Stromal cell of bone marrow (primary cell): ENCODE measurements at places on chromosomes 2 and 18.
A peak's percentile ranks its signal among the peaks of the same experiment; 100 is the strongest.

DNA sequence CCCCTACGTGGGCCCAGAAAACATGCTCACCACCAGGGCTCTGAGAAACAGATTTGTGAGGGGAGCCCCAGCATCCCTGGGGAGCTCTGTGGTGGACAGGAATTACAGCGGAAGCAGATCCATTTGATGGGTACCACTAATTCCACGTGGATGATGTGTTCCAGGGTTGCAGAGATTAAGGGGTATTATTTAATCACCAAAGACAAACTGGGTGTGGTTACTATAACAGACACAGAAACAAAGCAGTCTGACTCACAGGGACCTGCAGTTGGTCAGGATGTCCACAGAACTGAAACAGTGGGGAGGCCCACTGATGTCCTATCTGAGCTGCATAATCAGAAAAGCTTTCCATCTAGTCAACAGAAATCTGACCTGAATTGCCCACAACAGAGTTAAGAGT is 65.8 kb downstream of the PSMG2 start:
- no peak for DNase-seq

GRCh38 chr2:160367887-160368286 is 125.7 kb downstream of the RBMS1 start:
- DNase-seq = peak; percentile 80

GRCh38 chr18:63311118-63312018 is 8.2 kb downstream of the BCL2 start:
- no peak for DNase-seq

DNA sequence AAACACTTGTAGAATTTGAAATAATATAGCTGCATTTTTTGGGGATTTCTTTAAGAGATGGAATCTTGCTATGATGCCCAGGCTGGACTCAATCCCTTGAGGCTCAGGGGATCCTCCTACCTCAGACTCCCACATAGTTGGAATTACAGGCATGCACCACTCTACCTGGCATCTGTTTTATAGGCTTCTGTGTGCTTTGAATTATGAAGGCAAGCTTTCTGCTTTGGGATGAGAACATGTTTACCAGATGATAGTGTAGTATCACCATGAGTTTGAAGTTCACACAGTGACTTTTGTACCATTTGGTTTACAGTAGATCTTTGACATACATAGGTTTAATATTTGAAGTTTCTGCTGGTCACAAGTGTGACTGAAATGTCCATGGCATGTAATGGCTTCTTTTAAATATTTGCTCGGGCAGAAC is 10.7 kb downstream of the CNOT11 start:
- DNase-seq = no peak

- DNase-seq = no peak
These were observed 463.9 kb upstream of the HS6ST1 start for GRCh38 chr2:128782411-128783192.

- DNase-seq = no peak
These were observed 22.0 kb upstream of the SERPINB12 start for GRCh38 chr18:63520053-63520685.

GRCh38 chr2:26649322-26649721 is 8.2 kb upstream of the CIB4 start:
- no peak for DNase-seq

DNA sequence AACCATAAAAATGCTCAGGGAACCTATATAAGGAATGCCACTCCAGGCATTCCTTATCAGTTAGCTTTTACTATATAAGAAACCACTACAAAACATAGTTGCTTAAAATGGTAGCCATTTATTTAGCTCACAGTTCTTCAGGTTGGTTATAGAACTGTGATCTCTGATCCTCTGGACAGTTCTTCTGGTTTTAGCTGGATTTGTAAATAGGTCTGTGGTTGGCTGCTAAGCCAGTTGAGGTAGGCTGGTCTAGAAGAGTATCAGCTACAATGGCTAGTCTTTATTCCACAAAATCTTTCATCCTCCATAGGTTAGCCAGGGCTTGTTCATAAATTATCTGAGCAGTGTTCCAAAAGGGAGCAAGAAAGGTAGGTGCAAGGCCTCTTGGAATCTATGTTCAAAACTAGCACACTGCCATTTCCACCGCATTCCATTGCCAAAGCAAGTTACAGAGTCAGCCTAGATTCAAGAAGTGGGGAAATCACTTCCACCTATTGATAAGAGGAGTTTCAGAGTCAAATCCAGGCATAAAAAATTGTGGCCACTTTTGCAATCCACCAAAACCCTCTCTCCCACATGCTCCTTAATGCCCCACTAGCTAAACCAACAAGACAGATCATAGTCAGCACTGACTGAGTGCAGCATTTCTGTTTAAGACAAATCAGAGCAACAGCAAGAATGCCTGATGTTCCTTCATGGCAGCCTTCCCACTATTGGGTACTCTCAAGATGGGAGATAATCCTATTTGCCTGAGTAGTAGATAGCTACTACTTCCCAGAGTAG is 146.4 kb downstream of the IRS1 start:
- DNase-seq = no peak

DNA sequence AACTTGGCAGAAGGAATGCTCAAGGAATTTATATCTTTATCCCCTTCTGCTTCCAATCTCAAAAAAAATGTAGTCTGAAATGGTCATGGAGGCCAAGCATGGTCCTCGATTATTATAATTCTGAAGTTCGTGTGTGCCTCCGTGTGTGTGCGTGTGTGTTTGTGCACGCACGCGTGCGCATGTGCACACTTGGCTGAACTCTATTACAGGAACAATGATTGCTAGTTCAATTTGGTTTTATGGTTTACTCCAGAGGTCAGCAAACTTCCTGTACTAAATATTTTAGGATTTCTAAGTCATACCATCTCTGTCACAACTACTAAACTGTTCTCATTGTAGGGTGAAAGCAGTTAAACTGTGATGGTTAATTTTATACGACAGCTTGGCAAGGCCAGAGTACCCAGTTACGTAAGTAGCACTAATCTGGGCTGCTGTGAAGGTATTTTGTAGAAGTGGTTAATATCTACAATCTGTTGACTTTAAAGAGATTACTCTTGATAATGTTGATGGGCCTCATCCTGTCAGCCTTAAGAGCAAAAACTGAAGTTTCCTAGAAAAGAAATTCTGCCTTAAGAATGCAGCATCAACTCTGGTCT is 5.8 kb upstream of the MARCHF7 start:
- DNase-seq = no peak

- no peak for DNase-seq
These were observed 317.4 kb downstream of the NBAS start for GRCh38 chr2:15243762-15244161.

- no peak for DNase-seq
These were observed at the start of gene ANKRD29 for GRCh38 chr18:23662309-23663263. TSS of gene ANKRD29 (minus strand) at chr18:23662911. CDS start at chr18:23662730, 181 bp downstream.

DNA sequence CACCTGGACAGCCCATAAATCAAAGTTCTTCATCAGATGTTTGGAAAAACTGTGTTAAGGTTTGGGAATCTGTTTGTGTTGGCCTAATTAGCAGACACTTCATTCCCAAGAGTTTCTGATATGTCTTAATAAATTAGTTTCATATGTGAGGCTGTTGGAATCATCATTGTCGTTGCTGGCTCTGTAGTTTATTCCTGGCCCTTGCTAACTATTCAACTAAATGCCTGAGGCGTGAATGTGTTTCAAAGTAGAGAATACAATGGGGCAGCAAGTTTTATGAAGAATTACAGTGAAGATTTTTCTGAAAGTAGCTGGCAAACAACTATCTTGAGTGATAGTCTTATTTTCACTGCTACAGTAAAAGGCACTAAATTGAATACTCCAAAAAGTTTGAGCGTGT is 141.1 kb downstream of the PARD3B start:
- DNase-seq = no peak

DNA sequence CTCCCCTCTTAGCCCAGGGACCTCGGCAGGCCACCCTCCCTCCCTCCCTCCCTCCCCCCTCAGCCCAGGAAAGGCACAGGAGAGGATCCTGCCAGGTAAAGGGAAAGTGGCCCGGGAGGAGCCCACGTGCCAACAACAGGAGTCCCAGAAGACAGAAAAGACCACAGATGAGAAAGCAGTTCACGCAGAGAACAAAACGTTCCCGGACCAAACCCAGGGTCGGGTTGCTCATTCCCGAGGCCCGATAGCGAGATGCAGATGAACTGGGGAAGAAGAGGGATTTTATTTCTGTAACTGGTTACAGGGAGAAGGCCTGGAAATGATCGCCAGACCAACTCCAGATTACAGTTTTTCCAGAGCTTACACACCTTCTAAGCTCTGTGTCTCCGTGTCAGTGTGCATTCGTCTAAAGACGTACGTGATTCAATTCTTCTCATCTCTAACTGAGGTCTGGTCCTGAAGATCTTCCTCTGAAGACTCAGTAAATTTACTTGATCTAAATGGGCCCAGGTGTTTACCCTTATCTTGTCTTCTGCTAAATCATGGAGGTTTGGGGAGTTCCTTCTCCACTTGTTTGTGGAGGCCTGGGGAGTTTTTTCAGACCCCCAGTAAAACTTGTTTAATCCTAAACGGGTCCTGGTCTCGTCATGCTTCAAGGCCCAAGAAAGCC is 807 bp upstream of the NEU4 start:
- no peak for DNase-seq

- no peak for DNase-seq
These were observed 16.4 kb downstream of the CRIM1 start for GRCh38 chr2:36371928-36372391.

GRCh38 chr2:187134306-187134705 is 285.3 kb upstream of the ZSWIM2 start:
- DNase-seq = no peak

GRCh38 chr2:6443061-6443823 is 422.5 kb downstream of the CMPK2 start:
- DNase-seq = no peak
